ENCODE measurements at places on chromosomes 6 and 20.

- DNase-seq = no peak
These were observed 506.6 kb upstream of the SULF2 start for GRCh38 chr20:48291896-48292295.

GRCh38 chr6:113394216-113394615, 462.9 kb upstream of the MARCKS start:
- DNase-seq = no peak

DNA sequence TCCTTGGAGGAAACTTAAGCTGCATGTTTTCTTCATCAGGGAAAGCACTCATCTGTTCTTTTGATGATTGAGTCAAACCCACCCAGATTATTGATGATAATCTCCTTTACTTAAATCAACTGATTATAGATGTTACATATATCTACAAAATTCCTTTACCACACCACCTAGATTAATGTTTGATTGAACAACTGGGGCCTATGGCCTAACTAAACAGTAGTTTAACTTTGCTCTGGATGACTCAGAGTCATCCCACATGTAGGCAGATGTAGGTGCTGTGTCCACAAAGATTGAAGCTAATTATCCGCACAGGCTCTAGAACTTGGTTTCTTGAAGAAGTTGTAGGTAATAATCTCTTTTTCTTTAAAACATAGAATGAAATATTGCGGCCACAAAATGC, 42.2 kb downstream of the PKIB start:
- no peak for DNase-seq

DNA sequence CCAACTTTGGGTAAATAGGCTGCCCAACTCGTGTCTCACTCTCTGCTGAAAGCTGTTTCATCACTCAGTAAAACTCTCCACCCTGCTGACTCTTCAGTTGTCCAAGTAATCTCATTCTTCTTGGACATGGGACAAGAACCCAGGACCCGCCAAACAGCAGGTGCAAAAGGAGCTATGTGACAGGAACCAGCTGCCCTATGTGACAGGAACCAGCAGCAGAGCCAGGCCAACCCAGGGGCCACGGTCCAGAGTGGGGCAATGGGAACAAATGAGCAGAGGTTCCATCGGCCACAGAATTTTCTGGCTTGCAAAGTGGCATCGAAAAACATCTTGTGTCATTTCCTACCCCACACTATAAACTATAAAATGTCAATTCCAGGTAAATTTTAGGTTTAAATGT, 56.5 kb downstream of the MOXD1 start:
- DNase-seq = no peak

DNA sequence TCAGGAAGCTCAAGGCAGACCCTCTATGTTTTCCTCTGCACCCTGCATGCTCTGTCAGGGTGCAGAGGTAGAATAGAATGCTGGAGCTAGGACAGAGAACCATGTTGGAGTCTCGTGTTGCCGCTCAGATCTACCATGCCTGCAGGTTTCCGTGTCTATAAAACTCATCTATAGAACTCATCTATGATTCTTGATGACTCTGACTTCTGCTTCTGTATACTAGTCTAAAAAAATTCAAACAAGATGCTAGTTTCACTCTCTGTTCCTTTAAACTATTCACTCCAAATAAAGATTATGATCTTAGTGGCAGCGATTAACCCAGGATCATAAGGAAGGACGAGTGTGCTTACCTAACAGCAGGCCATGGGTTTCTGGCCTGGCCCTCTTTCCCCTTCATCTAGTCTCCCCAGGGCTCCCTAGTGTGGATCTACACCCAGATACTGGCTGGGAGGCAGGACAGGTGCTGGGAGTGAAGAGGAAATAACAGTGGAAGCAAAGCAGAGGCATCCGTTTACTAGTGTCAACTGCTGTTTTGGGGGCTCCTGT, 162.7 kb upstream of the SUPT3H start:
- no peak for DNase-seq

- no peak for DNase-seq
These were observed 280.2 kb upstream of the FOXQ1 start for GRCh38 chr6:1031720-1032119.

Data from NCI-H446 (cell line).